Right lobe of liver (tissue), 6 donors: ENCODE measurements at places on chromosomes 7 and 10. TPM values are rescaled to one million over a fixed set of nuclear protein-coding genes. Genes with fewer than 3 reads are reported as not detected.

- no peaks in the 10 kb centered on the region for H3K27me3 ChIP-seq
- no peak overlapping the region for H3K4me3 ChIP-seq
- DNase-seq = no peak
- H3K4me1 ChIP-seq = no peaks in the 10 kb centered on the region
These were observed 177.1 kb downstream of the EVX1 start for GRCh38 chr7:27419581-27420177.

GRCh38 chr7:47337531-47337930 lies 244.4 kb downstream of the TNS3 start:
- H3K27ac ChIP-seq = no peak overlapping the region
- H3K36me3 ChIP-seq = no peaks in the 10 kb centered on the region
- H3K4me3 ChIP-seq = no peak overlapping the region

- DNase-seq = no peak
- peaks cover 70% of the 10 kb centered on the region for H3K4me1 ChIP-seq
- H3K36me3 ChIP-seq = no peaks in the 10 kb centered on the region
- H3K4me3 ChIP-seq = no peak overlapping the region
- no peaks in the 10 kb centered on the region for H3K27me3 ChIP-seq
These were observed 83.1 kb upstream of the AGBL3 start for GRCh38 chr7:134903073-134903790.

GRCh38 chr7:39310699-39311098 lies 255.5 kb upstream of the YAE1 start:
- H3K27ac ChIP-seq = no peak overlapping the region
- no peaks in the 10 kb centered on the region for H3K27me3 ChIP-seq
- H3K4me3 ChIP-seq = no peak overlapping the region
- no peaks in the 10 kb centered on the region for H3K4me1 ChIP-seq

- no peaks in the 10 kb centered on the region for H3K27me3 ChIP-seq
- no peaks in the 10 kb centered on the region for H3K36me3 ChIP-seq
- no peaks in the 10 kb centered on the region for H3K4me1 ChIP-seq
- H3K4me3 ChIP-seq = peak overlapping the region; percentile 95
- peak overlapping the region; percentile 99 for H3K27ac ChIP-seq
These were observed 218.5 kb upstream of the MKLN1 start for GRCh38 chr7:131109011-131109758.

- H3K27me3 ChIP-seq = no peaks in the 10 kb centered on the region
- H3K27ac ChIP-seq = no peak overlapping the region
- no peaks in the 10 kb centered on the region for H3K4me1 ChIP-seq
These were observed 1191.8 kb upstream of the AUTS2 start for GRCh38 chr7:68406480-68406879.

- no peak overlapping the region for H3K27ac ChIP-seq
- no peak overlapping the region for H3K4me3 ChIP-seq
- H3K4me1 ChIP-seq = no peaks in the 10 kb centered on the region
- H3K27me3 ChIP-seq = no peaks in the 10 kb centered on the region
- H3K36me3 ChIP-seq = no peaks in the 10 kb centered on the region
- no peak for DNase-seq
These were observed 957.2 kb downstream of the PCDH15 start for GRCh38 chr10:53843736-53844362.

GRCh38 chr10:75662715-75663114 lies 231.3 kb downstream of the LRMDA start:
- DNase-seq = peak; percentile 58
- H3K27me3 ChIP-seq = no peaks in the 10 kb centered on the region
- H3K36me3 ChIP-seq = no peaks in the 10 kb centered on the region
- peaks cover 42% of the 10 kb centered on the region for H3K4me1 ChIP-seq
- H3K27ac ChIP-seq = peak overlapping the region; percentile 58

DNA sequence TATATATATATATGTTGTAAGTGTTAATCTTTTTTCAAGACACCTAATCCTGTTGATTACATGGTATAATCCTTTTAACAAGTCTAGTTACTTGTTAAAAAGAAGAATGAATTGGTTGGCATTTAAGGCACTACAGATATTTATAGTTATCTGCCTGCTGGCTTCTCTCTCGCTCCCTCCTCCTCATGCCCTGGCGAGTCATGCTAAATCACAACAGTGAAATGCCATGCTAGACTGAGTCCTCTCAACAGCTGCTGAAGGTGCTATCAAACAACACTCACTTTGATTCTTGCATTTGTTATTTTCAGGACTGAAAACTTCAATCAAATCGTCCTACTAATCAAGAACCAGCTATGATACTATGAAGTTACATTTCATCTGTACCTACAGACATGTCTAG lies 15.4 kb downstream of the NRAP start:
- no peaks in the 10 kb centered on the region for H3K36me3 ChIP-seq
- H3K4me3 ChIP-seq = no peak overlapping the region
- DNase-seq = no peak
- no peaks in the 10 kb centered on the region for H3K27me3 ChIP-seq
- H3K27ac ChIP-seq = no peak overlapping the region
- peaks cover 28% of the 10 kb centered on the region for H3K4me1 ChIP-seq

DNA sequence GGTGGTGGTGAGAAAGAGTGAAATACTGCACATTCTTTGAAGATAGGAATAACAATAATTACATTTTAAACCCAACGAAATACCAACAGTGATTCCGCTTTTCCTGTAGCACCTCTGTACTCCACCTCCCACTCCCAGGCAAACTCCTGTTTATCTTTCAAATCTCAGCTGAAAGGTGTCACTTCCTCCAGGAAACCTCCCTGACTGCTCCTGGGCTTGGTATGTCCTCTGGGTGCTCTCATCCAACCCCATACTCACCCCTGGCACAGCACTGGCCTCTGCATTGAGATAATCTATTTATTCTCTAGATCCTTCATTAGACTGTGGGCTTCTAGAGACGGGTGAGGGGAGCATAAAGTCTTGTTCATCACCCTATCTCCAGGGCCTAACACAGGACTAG lies 148.0 kb downstream of the MYOF start:
- H3K36me3 ChIP-seq = no peaks in the 10 kb centered on the region
- H3K27me3 ChIP-seq = no peaks in the 10 kb centered on the region
- no peak overlapping the region for H3K4me3 ChIP-seq
- H3K27ac ChIP-seq = no peak overlapping the region

- peak overlapping the region; percentile 63 for H3K27ac ChIP-seq
- no peaks in the 10 kb centered on the region for H3K36me3 ChIP-seq
- H3K4me3 ChIP-seq = no peak overlapping the region
- no peaks in the 10 kb centered on the region for H3K27me3 ChIP-seq
- H3K4me1 ChIP-seq = peaks cover 5% of the 10 kb centered on the region
- peak; percentile 31 for DNase-seq
These were observed 221.2 kb downstream of the FAM107B start for GRCh38 chr10:14553448-14553847.

DNA sequence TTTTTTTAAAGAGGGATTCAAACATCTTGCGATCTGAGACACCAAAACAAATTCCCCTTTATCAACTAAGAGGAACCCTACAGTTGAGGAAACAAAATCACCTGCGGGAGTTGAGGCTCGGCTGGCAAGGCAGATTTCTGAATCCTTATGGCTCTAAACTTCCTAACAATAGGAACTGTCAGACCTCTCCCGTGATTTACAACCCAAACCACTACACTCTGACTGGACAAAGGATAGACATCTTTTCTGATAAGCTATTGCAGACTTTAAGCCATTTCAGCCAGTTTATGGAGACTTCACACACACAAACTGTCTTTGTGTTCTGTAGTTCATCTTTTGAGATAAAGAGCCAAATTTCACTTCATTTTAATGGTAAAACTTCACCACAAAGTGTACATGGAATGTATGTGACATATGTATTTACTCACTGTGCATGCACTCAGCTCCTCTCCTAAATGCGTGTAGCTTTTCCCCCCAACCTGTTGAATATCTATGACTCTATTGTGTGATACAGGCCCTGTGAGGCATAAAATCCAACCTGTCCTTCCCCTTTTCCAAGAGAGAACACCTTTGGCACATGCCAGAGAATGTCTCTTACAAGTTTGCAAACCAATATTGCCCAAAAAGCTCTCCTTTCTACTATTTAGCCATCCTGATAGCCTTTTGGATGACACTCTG lies 15.4 kb upstream of the TSPAN13 start:
- H3K4me3 ChIP-seq = no peak overlapping the region
- no peak for DNase-seq
- no peak overlapping the region for H3K27ac ChIP-seq
- H3K4me1 ChIP-seq = no peaks in the 10 kb centered on the region
- H3K27me3 ChIP-seq = no peaks in the 10 kb centered on the region

- no peaks in the 10 kb centered on the region for H3K4me1 ChIP-seq
- no peak overlapping the region for H3K4me3 ChIP-seq
- no peaks in the 10 kb centered on the region for H3K27me3 ChIP-seq
- no peaks in the 10 kb centered on the region for H3K36me3 ChIP-seq
- no peak overlapping the region for H3K27ac ChIP-seq
These were observed 619.6 kb downstream of the ARL4A start for GRCh38 chr7:13307040-13307439.

GRCh38 chr7:34361663-34362250 lies 296.3 kb upstream of the NPSR1 start:
- H3K36me3 ChIP-seq = no peaks in the 10 kb centered on the region
- H3K4me1 ChIP-seq = no peaks in the 10 kb centered on the region
- no peak overlapping the region for H3K4me3 ChIP-seq
- H3K27me3 ChIP-seq = no peaks in the 10 kb centered on the region

- H3K27ac ChIP-seq = peak overlapping the region; percentile 89
- no peaks in the 10 kb centered on the region for H3K4me1 ChIP-seq
- peaks cover 39% of the 10 kb centered on the region for H3K36me3 ChIP-seq
- peak overlapping the region; percentile 87 for H3K4me3 ChIP-seq
These were observed 768 bp downstream of the CHCHD2 start for GRCh38 chr7:56105508-56105907.

- H3K27ac ChIP-seq = no peak overlapping the region
- no peaks in the 10 kb centered on the region for H3K27me3 ChIP-seq
- no peak for DNase-seq
- H3K4me1 ChIP-seq = no peaks in the 10 kb centered on the region
These were observed 148.1 kb downstream of the HTR7 start for GRCh38 chr10:90709727-90710126.

DNA sequence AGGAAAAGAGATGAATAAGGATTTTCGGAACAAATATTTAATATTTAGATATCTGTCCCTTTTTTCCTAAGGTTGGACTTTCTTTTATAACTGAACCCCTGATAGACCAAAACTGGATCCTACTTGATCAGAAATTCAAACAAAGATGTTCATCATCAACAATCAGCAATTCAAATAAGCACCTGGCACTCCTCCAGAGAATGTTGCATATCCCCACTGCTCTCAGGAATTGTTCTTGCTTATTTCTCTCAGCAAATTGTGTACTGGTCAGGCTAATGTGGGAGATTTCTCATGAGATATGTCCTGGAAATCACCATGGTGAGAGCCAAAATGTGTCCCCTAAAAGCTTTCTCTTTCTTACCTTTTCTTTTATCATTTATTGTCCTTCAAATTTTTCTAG lies 40.3 kb upstream of the LHFPL3 start:
- H3K36me3 ChIP-seq = no peaks in the 10 kb centered on the region
- H3K27ac ChIP-seq = no peak overlapping the region
- H3K4me3 ChIP-seq = no peak overlapping the region
- DNase-seq = no peak

DNA sequence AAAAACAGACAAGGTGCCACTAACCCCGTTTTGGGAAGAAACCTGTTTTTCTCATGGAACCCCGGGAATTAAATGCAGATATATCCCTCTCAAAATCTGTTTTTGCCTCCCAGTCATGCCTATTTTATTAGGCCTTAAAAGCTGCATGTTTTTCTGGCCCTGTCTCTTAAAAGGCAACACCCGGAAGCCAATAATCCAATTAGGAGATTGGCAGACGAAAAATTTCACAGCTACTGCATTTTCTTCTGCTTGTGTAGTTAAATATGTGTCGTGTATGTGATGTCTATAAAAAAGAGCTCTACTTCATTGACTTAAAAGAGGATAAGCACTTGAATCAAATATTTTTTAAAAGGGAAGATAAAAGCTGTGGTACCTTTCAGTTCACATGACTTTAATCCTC lies 31.9 kb upstream of the OPTN start:
- no peak overlapping the region for H3K4me3 ChIP-seq
- H3K27me3 ChIP-seq = no peaks in the 10 kb centered on the region
- no peaks in the 10 kb centered on the region for H3K4me1 ChIP-seq
- DNase-seq = no peak
- H3K27ac ChIP-seq = no peak overlapping the region
- no peaks in the 10 kb centered on the region for H3K36me3 ChIP-seq

- H3K4me3 ChIP-seq = no peak overlapping the region
- no peak overlapping the region for H3K27ac ChIP-seq
- H3K4me1 ChIP-seq = no peaks in the 10 kb centered on the region
- no peaks in the 10 kb centered on the region for H3K27me3 ChIP-seq
- H3K36me3 ChIP-seq = no peaks in the 10 kb centered on the region
- DNase-seq = no peak
These were observed 222.9 kb upstream of the AGK start for GRCh38 chr7:141328290-141328689.

GRCh38 chr7:121073463-121074099 lies 85.1 kb downstream of the CPED1 start:
- H3K27ac ChIP-seq = peak overlapping the region; percentile 42
- peaks cover 17% of the 10 kb centered on the region for H3K4me1 ChIP-seq
- no peak overlapping the region for H3K4me3 ChIP-seq
- no peaks in the 10 kb centered on the region for H3K36me3 ChIP-seq

DNA sequence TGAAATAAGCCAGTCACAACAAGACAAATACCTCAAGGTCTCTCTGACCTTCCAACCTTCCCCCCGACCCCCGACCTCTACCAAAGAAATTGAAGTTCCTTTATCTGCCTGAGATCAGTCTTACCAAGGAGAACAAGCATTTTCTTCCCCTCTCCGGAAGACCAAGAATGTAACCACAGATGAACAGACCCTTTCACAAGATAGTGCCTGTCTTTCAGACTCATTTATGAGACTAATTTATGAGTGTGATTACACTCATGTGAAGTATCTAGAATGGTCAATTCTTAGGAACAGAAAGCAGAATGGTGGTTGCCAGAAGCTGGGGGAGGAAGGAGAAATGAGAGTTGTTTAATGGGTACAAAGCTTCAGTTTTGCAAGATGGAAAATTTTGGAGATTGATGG lies 108.9 kb upstream of the MKLN1 start:
- no peak overlapping the region for H3K4me3 ChIP-seq
- no peak overlapping the region for H3K27ac ChIP-seq
- H3K27me3 ChIP-seq = no peaks in the 10 kb centered on the region

GRCh38 chr7:77354484-77354883 lies 61.7 kb downstream of the GSAP start:
- DNase-seq = no peak
- H3K27me3 ChIP-seq = no peaks in the 10 kb centered on the region
- H3K4me3 ChIP-seq = no peak overlapping the region
- H3K4me1 ChIP-seq = no peaks in the 10 kb centered on the region
- H3K36me3 ChIP-seq = no peaks in the 10 kb centered on the region
- no peak overlapping the region for H3K27ac ChIP-seq

GRCh38 chr10:98016772-98017475 lies 13.5 kb downstream of the CRTAC1 start:
- no peak overlapping the region for H3K27ac ChIP-seq
- H3K4me1 ChIP-seq = no peaks in the 10 kb centered on the region
- DNase-seq = no peak
- no peak overlapping the region for H3K4me3 ChIP-seq

Gene PCLO
- 0.29 TPM for total RNA-seq

Gene MYOZ1
- not detected for total RNA-seq

Gene UPK3BL1
- 8.2 TPM for total RNA-seq

Gene CDC123
- 33.1 TPM for total RNA-seq

Gene IFIT1B
- not detected for total RNA-seq

Gene ERVW-1
- not detected for total RNA-seq

Gene AKR1D1
- total RNA-seq = 43.8 TPM
